ENCODE measurements at places on chromosomes 5 and 9. TPM values are rescaled to one million over a fixed set of nuclear protein-coding genes. Genes with fewer than 3 reads are reported as not detected.

SPARC gene
- total RNA-seq: 84.1 TPM

GRCh38 chr5:22988937-22989336 is 135.8 kb upstream of the CDH12 start:
- H3K4me1 ChIP-seq: no peaks in the 10 kb centered on the region
- no peaks in the 10 kb centered on the region for H3K27me3 ChIP-seq
- H3K27ac ChIP-seq: no peak overlapping the region
- DNase-seq: no peak
- no peak overlapping the region for H3K4me3 ChIP-seq
- no peaks in the 10 kb centered on the region for H3K36me3 ChIP-seq

DNA sequence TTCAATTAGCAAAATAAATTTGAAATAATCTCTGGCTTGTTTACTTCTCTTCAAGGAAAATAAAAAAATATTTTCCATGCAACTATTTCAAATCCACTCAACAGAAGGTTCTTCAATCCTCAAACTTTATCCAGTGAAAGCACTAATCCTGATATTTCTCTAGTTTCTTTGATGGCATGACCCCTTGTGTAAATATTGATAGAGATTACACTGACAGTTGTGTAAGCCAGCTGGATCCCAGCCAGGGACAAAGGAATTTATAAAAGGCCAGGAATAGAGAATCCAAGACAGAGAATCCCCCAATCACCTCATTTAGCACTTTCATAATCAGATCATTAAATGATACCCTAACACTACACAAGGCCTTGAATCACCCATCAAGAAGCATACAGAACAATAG is 135.2 kb downstream of the GNA14 start:
- H3K27ac ChIP-seq: no peak overlapping the region
- H3K36me3 ChIP-seq: no peaks in the 10 kb centered on the region
- H3K27me3 ChIP-seq: no peaks in the 10 kb centered on the region
- no peak overlapping the region for H3K4me3 ChIP-seq
- no peaks in the 10 kb centered on the region for H3K4me1 ChIP-seq
- no peak for DNase-seq

PLPP7 gene
- total RNA-seq: not detected

- DNase-seq: no peak
- no peaks in the 10 kb centered on the region for H3K4me1 ChIP-seq
- H3K36me3 ChIP-seq: no peaks in the 10 kb centered on the region
- no peak overlapping the region for H3K27ac ChIP-seq
Measured at GRCh38 chr9:34417734-34418133, 40.6 kb downstream of the FAM219A start.
